T-helper 2 cell (primary cell): ENCODE measurements at places on chromosomes 5 and 9.

DNA sequence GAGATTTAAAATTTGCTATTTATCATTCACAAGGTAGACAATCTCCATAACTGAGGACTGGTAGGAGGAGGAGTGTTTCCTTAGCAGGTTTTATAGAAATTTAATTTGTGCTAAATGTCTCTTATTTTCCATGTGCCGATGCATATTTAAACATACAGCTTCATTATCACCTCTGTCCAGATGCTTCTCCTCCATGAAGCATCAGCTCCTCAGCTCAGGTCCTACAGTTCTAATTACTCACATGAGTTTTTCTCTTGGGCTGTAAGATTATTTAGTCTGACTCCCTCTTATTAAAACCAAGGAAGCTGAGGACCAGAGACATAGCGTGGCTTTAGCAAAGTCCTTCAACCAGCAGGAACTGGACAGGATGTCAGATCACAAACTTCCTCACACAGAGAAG lies 300.2 kb upstream of the PANK3 start:
- no peak for DNase-seq

- no peak for DNase-seq
Observed at GRCh38 chr5:72472666-72473422, 34.4 kb downstream of the ZNF366 start.

DNA sequence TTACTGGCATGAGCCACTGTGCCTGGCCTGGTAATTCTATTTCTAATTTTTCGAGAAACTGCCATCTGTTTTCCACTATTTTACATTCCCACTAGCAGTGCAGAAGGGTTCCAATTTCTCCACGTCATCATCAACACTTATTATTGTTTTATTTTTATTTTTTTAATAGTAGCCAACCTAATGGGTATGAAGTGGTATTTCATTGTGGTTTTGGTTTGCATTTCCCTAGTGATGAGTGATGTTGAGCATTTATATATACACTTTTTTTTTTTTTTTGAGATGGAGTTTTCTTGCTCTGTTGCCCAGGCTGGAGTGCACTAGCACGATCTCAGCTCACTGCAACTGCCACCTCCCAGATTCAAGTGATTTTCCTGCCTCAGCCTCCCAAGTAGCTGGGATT lies 28.3 kb downstream of the WWC1 start:
- no peak for DNase-seq

- no peak for DNase-seq
Observed at GRCh38 chr5:31827867-31828266, 188.9 kb downstream of the PDZD2 start.

DNA sequence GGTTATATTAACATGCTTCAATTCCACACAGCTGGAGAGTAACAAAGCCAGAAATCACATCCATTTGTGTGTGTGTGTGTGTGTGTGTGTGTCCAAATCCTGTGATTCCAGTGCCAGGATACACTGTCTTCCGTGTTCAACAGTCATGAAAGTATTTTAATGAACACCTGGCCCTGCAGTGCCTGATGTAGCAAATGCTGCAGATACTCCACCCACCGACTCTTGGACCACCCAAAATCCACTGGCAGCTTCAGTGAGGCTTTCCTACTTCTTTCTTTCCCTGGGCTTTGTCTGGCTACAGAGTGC lies 13.1 kb upstream of the INSYN2B start:
- DNase-seq: no peak

- no peak for DNase-seq
Observed at GRCh38 chr5:99059685-99060084, 130.9 kb upstream of the CHD1 start.

DNA sequence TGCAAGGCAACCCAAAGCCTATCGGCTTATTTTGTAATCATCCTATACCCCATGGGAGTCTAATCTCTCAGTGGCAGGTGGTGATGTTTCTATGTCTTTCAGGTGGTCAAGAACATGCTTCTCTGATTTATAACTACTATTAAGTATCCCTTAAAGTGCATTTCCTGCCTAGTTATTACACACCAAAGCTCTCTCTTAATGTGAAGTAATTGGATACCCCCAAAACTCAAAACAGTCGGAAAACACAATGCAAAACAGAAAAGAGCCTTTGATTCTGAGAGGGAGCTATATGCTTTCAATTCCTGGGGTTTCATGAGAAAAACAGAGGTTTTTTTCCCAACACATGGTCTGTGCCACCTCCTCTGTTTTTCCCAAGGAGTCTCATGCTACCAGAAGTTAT lies 416.4 kb downstream of the CSNK1G3 start:
- DNase-seq: no peak

DNA sequence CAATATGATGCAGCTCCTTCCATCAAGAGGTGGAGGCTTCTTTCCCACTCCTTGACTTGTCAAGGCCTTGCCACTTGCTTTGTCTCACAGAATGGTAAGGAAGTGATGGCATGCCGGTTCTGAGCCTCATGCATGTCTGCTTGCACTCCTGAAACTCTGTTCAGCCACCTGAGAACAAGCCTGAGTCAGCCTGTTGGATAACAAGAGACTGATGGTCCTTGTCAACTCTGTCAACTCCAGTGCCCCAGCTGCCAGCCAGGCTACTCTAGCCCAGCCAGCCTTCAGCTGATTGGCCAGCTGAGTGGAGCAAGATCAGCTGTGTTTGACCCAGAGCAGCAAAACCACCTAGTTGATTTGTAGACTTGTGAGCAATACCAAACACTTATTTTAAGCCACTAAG lies 4.4 kb upstream of the TENT4A start:
- DNase-seq: no peak

DNA sequence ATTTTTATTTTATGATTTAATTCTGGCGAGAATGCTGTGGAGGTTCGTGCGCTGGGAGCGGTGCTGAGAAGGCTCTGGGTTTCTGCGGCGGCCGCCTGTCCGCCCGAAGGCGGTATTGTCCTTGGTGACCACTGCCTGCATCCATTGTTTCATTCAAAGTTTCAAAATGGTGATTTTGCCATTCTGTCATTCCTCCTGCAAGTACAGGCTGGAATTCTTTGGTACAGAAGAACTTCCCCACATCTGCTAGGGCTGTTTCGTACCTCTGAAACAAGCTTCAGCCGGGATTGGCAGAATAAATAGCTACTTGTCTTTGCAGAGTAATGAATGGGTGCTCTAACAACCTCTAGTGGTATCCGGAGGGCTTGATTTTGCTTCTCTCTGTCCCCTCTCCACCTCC lies 112.6 kb upstream of the CACNA1B start:
- no peak for DNase-seq

- no peak for DNase-seq
Observed at GRCh38 chr5:179110528-179110927, 50.4 kb downstream of the ZNF354C start.

DNA sequence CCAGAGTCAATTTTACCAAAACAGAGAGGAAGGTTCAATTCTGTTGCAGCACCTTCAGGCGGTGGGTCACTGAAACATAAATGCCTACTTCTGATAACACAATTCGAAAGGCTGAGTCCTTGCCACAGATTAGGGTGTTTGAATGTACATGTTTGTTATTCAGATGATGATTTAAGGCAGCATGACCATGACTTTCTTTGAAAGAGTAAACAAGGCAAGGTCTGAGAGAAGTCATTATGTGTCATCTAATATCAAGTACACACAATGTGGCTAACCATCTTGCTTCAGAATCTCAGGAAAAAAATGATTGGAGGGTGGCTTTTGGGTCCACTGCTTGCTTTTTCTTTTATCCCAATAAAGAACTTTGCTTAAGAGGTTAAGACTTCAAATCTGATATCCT lies 457.5 kb downstream of the TAF11L14 start:
- DNase-seq: no peak

DNA sequence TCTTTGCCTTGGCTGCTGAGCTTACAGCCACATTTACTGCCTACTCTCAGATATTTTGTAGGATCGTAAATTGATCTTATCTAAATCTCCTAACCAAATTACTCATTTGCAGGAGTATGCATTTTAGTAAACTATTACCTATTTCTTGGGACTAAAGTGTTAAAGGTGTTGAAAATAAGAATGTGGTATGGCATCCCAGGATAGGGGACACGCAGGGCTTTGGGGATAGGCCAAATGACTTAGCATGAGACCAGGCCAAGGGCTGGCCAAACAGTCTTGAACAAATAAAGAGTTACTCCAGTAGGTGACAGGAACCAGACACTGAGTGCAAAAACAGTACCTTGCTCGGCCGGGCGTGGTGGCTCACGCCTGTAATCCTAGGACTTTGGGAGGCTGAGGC lies 25.1 kb downstream of the TBC1D2 start:
- DNase-seq: no peak

GRCh38 chr5:4720831-4721230 lies 419.3 kb upstream of the ADAMTS16 start:
- DNase-seq: no peak

- no peak for DNase-seq
Observed at GRCh38 chr9:136928591-136928990, 15.9 kb downstream of the FBXW5 start.

- no peak for DNase-seq
Observed at GRCh38 chr5:30368064-30368463, 825.4 kb upstream of the CDH6 start.

DNA sequence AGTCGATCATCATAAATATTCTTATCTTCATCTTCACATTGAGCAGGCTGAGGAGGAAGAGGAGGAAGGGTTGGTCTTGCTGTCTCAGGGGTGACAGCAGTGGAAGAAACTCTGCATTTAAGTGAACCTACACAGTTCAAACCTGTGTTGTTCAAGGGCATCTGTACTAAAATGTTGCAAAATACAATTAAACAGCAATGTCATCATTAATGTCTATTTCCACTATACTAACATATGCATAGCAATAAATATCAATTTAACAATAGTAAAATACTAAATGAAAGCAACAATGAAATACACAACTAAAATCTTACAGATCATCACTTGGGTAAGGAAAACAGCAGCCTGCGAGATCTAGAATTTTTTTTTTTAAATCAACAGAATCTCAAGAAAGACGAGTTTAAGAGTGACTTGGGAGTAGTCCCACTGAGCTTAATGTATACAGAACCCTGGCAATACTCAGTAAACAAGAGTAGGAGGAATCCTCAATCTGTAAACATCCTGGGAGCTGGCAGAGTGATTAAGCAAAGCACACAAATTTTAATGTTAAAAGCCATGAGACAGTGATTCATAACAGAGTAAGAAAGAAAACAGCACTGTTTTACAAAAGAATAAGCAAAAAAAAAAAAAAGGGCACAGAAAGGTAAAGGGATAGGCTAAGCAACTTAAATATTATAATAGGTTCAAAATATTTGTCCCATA lies 10.0 kb downstream of the HOMER1 start:
- no peak for DNase-seq

GRCh38 chr5:116847960-116848359 lies 273.3 kb upstream of the SEMA6A start:
- no peak for DNase-seq
